ENCODE measurements at places on chromosomes 3 and 15.
A peak's percentile ranks its signal among the peaks of the same experiment; 100 is the strongest.

GRCh38 chr3:107769882-107770281, 247.1 kb downstream of the BBX start:
- peaks cover 6% of the 10 kb centered on the region for H3K4me1 ChIP-seq
- H3K27ac ChIP-seq, result no peak overlapping the region
- H3K36me3 ChIP-seq, result peaks cover 22% of the 10 kb centered on the region
- no peak overlapping the region for H3K4me3 ChIP-seq
- DNase-seq, result no peak
- H3K27me3 ChIP-seq, result no peaks in the 10 kb centered on the region

GRCh38 chr3:17092583-17092933, 207.8 kb downstream of the PLCL2 start:
- peaks cover 5% of the 10 kb centered on the region for H3K36me3 ChIP-seq
- H3K27ac ChIP-seq, result no peak overlapping the region
- no peak overlapping the region for H3K4me3 ChIP-seq
- no peak for DNase-seq

- no peaks in the 10 kb centered on the region for H3K27me3 ChIP-seq
- peak overlapping the region; percentile 45 for H3K4me3 ChIP-seq
- H3K36me3 ChIP-seq, result peaks cover 3% of the 10 kb centered on the region
- no peak for DNase-seq
- H3K4me1 ChIP-seq, result peaks cover 8% of the 10 kb centered on the region
- H3K27ac ChIP-seq, result peak overlapping the region; percentile 83
Observed at GRCh38 chr3:190552969-190553759, 39.3 kb downstream of the IL1RAP start.

GRCh38 chr15:80778964-80779657, at the start of gene CEMIP:
Gene CEMIP, plus strand, starts transcription at chr15:80779370. Its CDS starts 94,510 bp downstream, at chr15:80873880.
- H3K27ac ChIP-seq, result no peak within 1 kb of the TSS
- peak within 1 kb of the TSS; percentile 78 for H3K4me3 ChIP-seq
- peak; percentile 83 for DNase-seq
- H3K4me1 ChIP-seq, result peaks cover 10% of the 10 kb centered on the region

DNA sequence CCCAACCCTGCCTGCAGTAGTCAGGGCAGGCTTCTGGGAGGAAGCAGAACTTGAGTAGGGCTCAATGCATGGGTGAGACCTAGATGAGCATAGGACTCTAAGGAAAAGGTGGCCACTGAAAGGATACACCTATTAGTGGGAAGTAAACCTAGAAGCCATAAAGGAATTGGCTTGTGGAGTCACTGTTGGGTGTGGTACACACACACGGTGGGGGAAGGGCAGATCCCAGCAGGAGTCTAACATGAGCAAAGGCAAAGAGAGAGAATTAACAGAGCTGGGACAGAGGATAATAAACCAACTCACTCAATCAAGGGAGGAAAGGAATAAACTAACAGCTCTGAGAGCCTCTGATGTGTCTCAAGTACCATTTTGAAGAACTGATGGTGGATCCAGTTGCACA, 23.1 kb downstream of the DAPK2 start:
- H3K27me3 ChIP-seq, result no peaks in the 10 kb centered on the region
- peaks cover under 1% of the 10 kb centered on the region for H3K4me1 ChIP-seq
- no peak overlapping the region for H3K27ac ChIP-seq
- peaks cover 12% of the 10 kb centered on the region for H3K36me3 ChIP-seq

- H3K36me3 ChIP-seq, result no peaks in the 10 kb centered on the region
- H3K4me1 ChIP-seq, result peaks cover 19% of the 10 kb centered on the region
- no peak overlapping the region for H3K27ac ChIP-seq
- DNase-seq, result no peak
- H3K4me3 ChIP-seq, result no peak overlapping the region
- no peaks in the 10 kb centered on the region for H3K27me3 ChIP-seq
Observed at GRCh38 chr3:184731786-184732537, 20.1 kb upstream of the MAGEF1 start.

- peaks cover 8% of the 10 kb centered on the region for H3K27me3 ChIP-seq
- no peak overlapping the region for H3K4me3 ChIP-seq
- peaks cover 2% of the 10 kb centered on the region for H3K4me1 ChIP-seq
Observed at GRCh38 chr3:10361375-10361774, 40.5 kb upstream of the SEC13 start.

GRCh38 chr3:112376992-112377391, 44.0 kb downstream of the CD200 start:
- H3K4me1 ChIP-seq, result peaks cover 28% of the 10 kb centered on the region
- H3K36me3 ChIP-seq, result peaks cover 5% of the 10 kb centered on the region
- no peak overlapping the region for H3K27ac ChIP-seq
- no peak for DNase-seq
- no peaks in the 10 kb centered on the region for H3K27me3 ChIP-seq
- H3K4me3 ChIP-seq, result no peak overlapping the region

GRCh38 chr15:20295238-20295811, 246.3 kb downstream of the GOLGA6L6 start:
- H3K4me1 ChIP-seq, result no peaks in the 10 kb centered on the region
- no peak overlapping the region for H3K27ac ChIP-seq
- DNase-seq, result no peak
- no peak overlapping the region for H3K4me3 ChIP-seq
- H3K36me3 ChIP-seq, result peaks cover 6% of the 10 kb centered on the region

DNA sequence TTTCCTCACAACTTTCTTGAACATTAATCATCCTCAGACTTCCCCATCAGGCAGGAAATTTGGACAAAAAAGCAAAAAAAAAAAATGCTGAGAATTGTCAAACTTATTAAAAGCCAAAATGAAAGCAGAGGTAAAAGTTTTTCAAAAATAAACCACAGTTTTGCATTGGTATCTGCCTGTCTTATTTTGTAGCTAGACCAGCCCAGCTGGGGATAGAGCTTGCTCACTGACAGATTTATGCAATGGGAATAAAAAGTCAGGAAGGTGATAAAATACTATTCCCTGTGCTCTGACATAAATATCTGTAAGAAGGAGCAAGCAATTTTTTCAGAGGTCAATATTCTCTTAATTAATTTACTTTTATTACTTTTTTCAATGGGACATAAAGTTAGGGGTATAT, 1006.7 kb upstream of the ALCAM start:
- peaks cover 5% of the 10 kb centered on the region for H3K4me1 ChIP-seq
- H3K27me3 ChIP-seq, result no peaks in the 10 kb centered on the region
- H3K27ac ChIP-seq, result no peak overlapping the region
- no peaks in the 10 kb centered on the region for H3K36me3 ChIP-seq

DNA sequence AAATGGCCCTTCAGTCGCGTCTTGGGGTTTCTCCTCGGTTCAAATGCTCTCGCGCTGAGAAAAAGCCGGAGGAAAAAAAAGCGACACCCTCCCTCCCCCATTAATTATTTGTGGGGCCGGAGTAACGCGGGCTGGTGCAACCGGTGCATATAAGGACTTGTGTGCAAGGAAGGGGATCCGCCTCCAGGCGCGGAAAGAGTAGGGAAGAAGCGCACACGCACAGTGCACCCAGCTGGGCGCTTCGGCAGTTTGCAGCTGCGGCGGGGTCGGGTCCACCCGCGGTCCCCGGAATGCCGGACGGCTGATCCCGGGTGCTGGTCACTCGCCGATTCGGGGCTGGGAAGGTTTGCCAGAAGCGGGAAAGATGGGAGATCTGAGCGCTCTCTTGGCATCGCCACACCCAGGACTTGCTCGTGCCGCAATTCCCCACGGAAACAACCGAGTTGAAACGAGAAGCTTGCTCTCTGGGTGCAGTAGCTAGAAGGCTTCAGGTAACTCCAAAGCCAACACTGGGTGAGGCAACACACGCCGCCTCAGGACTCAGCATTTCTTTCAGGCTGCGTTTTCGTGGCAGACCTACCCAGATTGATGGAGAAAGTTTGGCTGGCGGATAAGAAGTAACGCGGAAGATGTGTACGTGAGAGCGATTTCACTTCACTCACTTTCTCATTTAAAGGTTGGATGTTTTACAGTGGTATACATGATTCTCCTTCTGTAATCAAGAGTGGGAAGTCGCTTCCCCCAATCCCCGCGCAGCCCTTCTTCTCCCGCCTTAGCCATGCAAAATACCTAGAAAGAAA, 720 bp upstream of the TNIK start:
- peak overlapping the region; percentile 85 for H3K27ac ChIP-seq
- peak overlapping the region; percentile 93 for H3K4me3 ChIP-seq
- H3K27me3 ChIP-seq, result peaks cover 23% of the 10 kb centered on the region
- H3K4me1 ChIP-seq, result peaks cover 44% of the 10 kb centered on the region

- no peak for DNase-seq
- H3K4me1 ChIP-seq, result no peaks in the 10 kb centered on the region
- H3K4me3 ChIP-seq, result no peak overlapping the region
- H3K27ac ChIP-seq, result no peak overlapping the region
Observed at GRCh38 chr15:35673093-35673684, 127.2 kb upstream of the DPH6 start.

DNA sequence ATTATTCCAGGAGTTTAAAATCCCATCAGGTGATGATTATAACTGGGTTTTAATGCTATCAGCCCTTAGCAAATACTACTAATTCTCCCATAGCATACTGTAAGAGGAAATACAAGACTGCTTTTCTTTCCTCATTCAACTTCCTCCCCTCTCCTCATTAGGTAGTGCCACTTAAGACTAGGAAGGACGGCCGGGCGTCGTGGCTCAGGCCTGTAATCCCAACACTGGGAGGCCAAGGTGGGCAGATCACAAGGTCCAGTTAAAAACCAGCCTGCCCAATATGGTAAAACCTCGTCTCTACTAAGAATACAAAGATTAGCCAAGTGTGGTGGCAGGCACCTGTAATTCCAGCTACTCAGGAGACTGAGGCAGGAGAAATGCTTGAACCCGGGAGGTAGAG, 14.7 kb downstream of the NDUFAF1 start:
- peaks cover 10% of the 10 kb centered on the region for H3K36me3 ChIP-seq
- H3K27ac ChIP-seq, result no peak overlapping the region
- no peak for DNase-seq
- no peak overlapping the region for H3K4me3 ChIP-seq

DNA sequence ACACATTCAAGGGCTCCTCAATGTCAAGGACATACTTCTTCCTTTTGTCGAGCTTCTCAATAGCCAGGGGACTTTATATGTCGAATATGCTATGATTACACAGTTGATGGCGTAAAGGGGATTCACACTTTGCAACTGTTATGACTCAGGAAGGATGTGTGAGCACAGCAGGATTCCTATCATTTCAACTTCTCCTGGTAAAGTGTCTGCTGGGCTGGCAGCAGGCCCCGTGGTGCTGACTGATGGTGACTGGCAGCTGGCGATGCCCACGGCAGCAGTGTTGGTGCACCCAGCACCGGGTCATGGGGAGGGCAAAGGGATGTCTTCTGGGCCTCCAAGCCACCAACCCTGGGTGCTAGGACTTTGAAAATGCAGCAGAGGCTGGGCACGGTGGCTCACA, 44.8 kb upstream of the GNB5 start:
- no peaks in the 10 kb centered on the region for H3K36me3 ChIP-seq
- peaks cover 18% of the 10 kb centered on the region for H3K4me1 ChIP-seq
- H3K4me3 ChIP-seq, result no peak overlapping the region
- no peak overlapping the region for H3K27ac ChIP-seq
- DNase-seq, result no peak

GRCh38 chr3:23750573-23751210, 55.1 kb upstream of the UBE2E1 start:
- DNase-seq, result no peak
- H3K36me3 ChIP-seq, result no peaks in the 10 kb centered on the region
- peaks cover 6% of the 10 kb centered on the region for H3K27me3 ChIP-seq
- H3K4me3 ChIP-seq, result peak overlapping the region; percentile 6
- peaks cover 44% of the 10 kb centered on the region for H3K4me1 ChIP-seq

- no peaks in the 10 kb centered on the region for H3K27me3 ChIP-seq
- H3K36me3 ChIP-seq, result no peaks in the 10 kb centered on the region
- no peak overlapping the region for H3K27ac ChIP-seq
- DNase-seq, result no peak
- peaks cover 28% of the 10 kb centered on the region for H3K4me1 ChIP-seq
Observed at GRCh38 chr3:25460751-25461150, 32.7 kb downstream of the RARB start.

- peaks cover 12% of the 10 kb centered on the region for H3K36me3 ChIP-seq
- no peak overlapping the region for H3K27ac ChIP-seq
- no peaks in the 10 kb centered on the region for H3K27me3 ChIP-seq
- no peak overlapping the region for H3K4me3 ChIP-seq
Observed at GRCh38 chr3:112635674-112636073, 5.3 kb downstream of the CCDC80 start.

- H3K27ac ChIP-seq, result no peak overlapping the region
- peaks cover 7% of the 10 kb centered on the region for H3K4me1 ChIP-seq
- no peak for DNase-seq
- no peak overlapping the region for H3K4me3 ChIP-seq
Observed at GRCh38 chr3:168722091-168722490, 626.4 kb upstream of the GOLIM4 start.

DNA sequence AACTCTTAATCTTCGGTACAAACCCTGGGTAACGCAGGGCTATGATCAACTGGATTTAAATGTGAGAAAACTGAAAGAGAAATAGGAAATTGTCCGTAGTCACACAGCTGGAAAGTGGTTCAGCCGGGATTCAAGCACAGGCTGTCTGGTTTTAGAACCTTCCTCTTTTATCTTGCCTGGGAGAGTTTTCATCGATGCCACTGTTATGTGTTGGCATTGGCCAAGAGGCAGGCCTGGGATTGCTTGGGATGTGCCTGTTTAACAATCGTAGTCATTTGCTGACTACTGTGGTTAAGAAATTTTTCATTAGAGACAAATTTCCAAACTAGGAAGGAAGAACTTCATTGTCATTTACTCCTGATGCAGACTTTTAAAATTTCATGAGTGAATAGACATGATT, 4.3 kb downstream of the MCTP2 start:
- H3K36me3 ChIP-seq, result no peaks in the 10 kb centered on the region
- peaks cover 37% of the 10 kb centered on the region for H3K27me3 ChIP-seq
- no peak overlapping the region for H3K4me3 ChIP-seq
- DNase-seq, result no peak

GRCh38 chr3:35784169-35784568, 144.8 kb downstream of the ARPP21 start:
- H3K27me3 ChIP-seq, result no peaks in the 10 kb centered on the region
- no peak for DNase-seq
- peaks cover 16% of the 10 kb centered on the region for H3K4me1 ChIP-seq
- H3K36me3 ChIP-seq, result no peaks in the 10 kb centered on the region

- peak overlapping the region; percentile 61 for H3K27ac ChIP-seq
- no peak for DNase-seq
- H3K4me1 ChIP-seq, result peaks cover 26% of the 10 kb centered on the region
- no peaks in the 10 kb centered on the region for H3K27me3 ChIP-seq
- H3K36me3 ChIP-seq, result peaks cover 4% of the 10 kb centered on the region
- H3K4me3 ChIP-seq, result no peak overlapping the region
Observed at GRCh38 chr15:85691350-85692240, 103.1 kb downstream of the KLHL25 start.

- DNase-seq, result no peak
- H3K27me3 ChIP-seq, result no peaks in the 10 kb centered on the region
- no peak overlapping the region for H3K4me3 ChIP-seq
- H3K4me1 ChIP-seq, result peaks cover 16% of the 10 kb centered on the region
- H3K27ac ChIP-seq, result peak overlapping the region; percentile 20
Observed at GRCh38 chr3:194623449-194624290, 9.5 kb downstream of the TMEM44 start.

- DNase-seq, result no peak
- no peak overlapping the region for H3K27ac ChIP-seq
- H3K4me1 ChIP-seq, result peaks cover 46% of the 10 kb centered on the region
- peak overlapping the region; percentile 97 for H3K4me3 ChIP-seq
- H3K27me3 ChIP-seq, result peaks cover 4% of the 10 kb centered on the region
- peaks cover 7% of the 10 kb centered on the region for H3K36me3 ChIP-seq
Observed at GRCh38 chr3:98734306-98734705, 28.8 kb upstream of the ST3GAL6 start.

All from neural crest cell (in vitro differentiated cells).